ENCODE measurements at places on chromosomes 12 and 14. TPM values are rescaled to one million over a fixed set of nuclear protein-coding genes. Genes with fewer than 3 reads are reported as not detected.

Gene ADAM20
- 0.25 TPM for total RNA-seq

Gene CIROP
- 0.83 TPM for total RNA-seq

Gene RNASE3
- total RNA-seq = not detected

Gene LGALS3
- total RNA-seq = 932 TPM

Gene ZNF385A
- total RNA-seq = 6.9 TPM

Gene RTL1
- not detected for total RNA-seq

Gene TMPRSS12
- not detected for total RNA-seq

Gene HOMEZ
- total RNA-seq = 6.7 TPM

Gene KRT72
- not detected for total RNA-seq

Gene CCND2
- total RNA-seq = 51.7 TPM

Gene ALDH1L2
- 53.7 TPM for total RNA-seq

Gene RBP5
- not detected for total RNA-seq

Gene DNAI7
- total RNA-seq = 0.12 TPM

Gene FAM90A1
- total RNA-seq = 0.25 TPM

Gene FOXA1
- not detected for total RNA-seq

Gene KRT71
- not detected for total RNA-seq

Gene CEP128
- total RNA-seq = 1.1 TPM

Gene CCER1
- total RNA-seq = not detected

Gene SLC25A47
- total RNA-seq = not detected

Gene ASB2
- not detected for total RNA-seq

Gene TSPAN8
- total RNA-seq = 0.59 TPM

Gene PLEKHH1
- 0.12 TPM for total RNA-seq

Gene CLEC2B
- total RNA-seq = 24.3 TPM

Gene ARHGEF25
- 9.6 TPM for total RNA-seq

Gene NID2
- 852 TPM for total RNA-seq

Gene CEP170B
- total RNA-seq = 12.1 TPM

Gene MANSC1
- 9.8 TPM for total RNA-seq

Gene CLMN
- total RNA-seq = 1.6 TPM

Gene GLT1D1
- not detected for total RNA-seq

Gene DLST
- 89.1 TPM for total RNA-seq

Gene OR11H12
- not detected for total RNA-seq

Gene KICS2
- 7.1 TPM for total RNA-seq

Gene SPIC
- total RNA-seq = not detected

Gene MANSC4
- not detected for total RNA-seq

Gene PZP
- not detected for total RNA-seq

Gene C1R
- total RNA-seq = 903 TPM

Gene ANKLE2
- total RNA-seq = 31.8 TPM

Gene CPNE6
- not detected for total RNA-seq

Gene FAR2
- total RNA-seq = 5.6 TPM

Gene CYP27B1
- 1.3 TPM for total RNA-seq

Gene GLS2
- total RNA-seq = not detected

Gene SERPINA5
- 0.44 TPM for total RNA-seq

Gene TAS2R10
- total RNA-seq = 1.9 TPM

Gene LAG3
- total RNA-seq = 0.10 TPM
